ENCODE measurements at places on chromosomes 5 and 9.

GRCh38 chr5:43298443-43298842, 14.8 kb downstream of the HMGCS1 start:
- DNase-seq = no peak

GRCh38 chr5:180375955-180376354, 22.8 kb upstream of the GFPT2 start:
- no peak for DNase-seq

- no peak for DNase-seq
Measured at GRCh38 chr5:161713042-161713441, 27.5 kb downstream of the GABRA6 start.

DNA sequence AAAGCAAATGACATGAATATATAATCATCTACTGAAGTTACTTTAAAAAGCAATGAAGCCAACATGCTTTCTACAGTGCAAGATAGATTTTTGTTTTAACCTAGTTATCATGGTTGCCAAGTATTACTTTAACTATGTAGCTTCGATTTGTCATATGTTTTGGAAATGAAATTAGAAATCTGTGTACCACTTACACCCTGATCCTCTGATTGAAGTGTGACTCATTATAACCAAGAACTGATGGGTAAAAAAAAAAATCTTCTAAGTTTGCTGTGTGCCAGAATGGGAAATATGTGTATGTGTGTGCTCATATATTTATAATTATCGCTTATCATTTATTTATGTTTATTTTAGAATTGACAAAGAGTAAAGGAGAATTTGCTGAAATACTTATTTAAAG, 9.1 kb upstream of the CDC42SE2 start:
- DNase-seq = no peak

DNA sequence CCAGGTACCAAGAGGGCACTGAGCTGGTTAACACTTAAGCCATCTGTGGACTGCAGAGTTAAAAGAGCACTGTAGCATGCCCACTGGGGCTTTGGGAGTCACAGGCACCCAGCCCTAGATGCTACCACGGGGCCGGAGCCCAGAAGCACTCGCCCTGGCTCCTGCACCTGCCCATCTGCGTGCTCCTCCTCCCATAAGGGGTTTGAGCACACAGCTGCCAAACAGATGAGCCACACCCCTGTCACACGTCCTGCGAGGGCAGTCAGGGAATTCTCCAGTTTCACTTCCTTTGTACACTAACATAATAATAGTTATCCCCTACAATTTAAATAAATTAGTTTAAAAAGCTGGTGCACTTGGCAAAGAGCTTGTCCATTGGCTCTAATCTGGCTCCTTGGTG, 4.5 kb upstream of the PCA3 start:
- no peak for DNase-seq

All from T-helper 2 cell (primary cell).